RPMI7951 (cell line): ENCODE measurements at places on chromosomes 16 and 17.
A peak's percentile ranks its signal among the peaks of the same experiment; 100 is the strongest.

DNA sequence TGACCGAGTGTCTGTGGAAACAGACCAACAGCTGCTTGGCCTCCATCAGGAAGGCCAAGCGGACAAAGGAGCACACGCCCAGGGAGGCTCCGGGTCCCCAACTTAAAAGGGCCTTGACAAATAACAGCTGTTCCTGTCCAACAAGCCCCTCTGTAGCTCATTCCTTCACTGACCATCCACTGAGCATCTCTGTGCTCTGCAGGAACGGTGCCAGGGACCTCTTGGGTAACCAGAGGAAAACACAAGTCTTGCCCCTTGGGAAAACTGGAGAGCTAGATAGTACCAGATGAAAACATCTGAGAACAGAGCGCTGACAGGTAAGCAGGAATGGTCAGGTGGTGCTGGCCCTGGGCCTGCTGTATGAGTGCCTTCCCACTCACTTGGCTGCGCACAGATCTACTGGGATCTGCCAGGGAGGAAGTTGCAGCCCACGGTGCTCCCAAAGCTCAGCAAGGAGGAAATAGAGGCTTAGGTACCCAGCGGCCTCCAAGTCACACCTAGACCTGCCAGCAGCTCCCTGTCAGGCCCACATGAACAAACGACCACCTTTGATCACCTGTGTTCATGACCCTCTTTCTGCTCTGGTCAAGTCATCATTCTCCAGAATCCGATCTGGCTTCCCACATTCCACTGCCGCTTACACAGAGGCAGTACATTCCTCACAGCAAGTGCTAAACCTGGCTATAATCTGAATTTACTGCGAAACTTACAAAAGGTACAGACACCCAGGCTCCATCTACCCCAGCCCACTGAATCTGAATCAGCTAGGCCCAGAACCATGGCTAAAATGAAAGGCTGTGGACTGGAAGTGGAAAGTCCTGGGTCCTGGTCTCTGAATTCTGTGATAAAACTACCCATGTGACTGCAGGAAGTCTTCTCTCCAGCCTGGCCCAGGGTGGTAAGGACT, 12.5 kb downstream of the DCAKD start:
- no peak for DNase-seq

DNA sequence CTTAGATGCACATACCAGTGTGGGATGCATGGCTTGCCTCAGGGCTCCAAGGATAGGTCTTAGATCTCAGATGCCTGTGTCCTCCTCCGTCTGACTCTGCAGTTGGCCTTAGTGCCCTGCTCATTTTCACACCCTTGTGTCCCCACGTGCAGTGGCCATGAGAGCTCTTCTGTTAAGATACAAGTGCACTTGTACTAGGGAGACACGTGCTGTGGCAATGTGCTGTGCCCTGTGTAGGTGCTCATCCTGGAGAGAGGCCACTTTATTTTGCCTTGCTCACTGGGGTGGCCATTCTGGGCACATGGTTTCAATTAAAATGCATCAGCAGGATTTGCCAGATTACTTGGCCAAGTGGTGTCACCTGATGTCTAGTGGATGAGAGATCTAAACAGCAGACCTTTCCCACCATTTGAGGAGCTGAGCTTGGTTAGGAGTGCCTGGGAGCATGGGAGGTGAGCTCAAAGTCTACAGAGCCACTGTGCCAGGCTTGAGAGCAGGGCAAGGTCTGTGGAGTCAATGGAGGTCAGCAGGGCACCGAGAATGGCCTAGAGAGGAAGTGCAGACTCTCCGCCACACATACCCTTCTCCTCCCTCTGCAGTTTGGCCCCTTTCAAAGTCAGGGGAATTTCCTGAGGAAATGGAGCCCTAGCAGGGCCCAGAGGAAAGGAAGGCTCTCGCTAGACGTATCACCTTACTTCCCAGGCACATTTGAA, 25.2 kb upstream of the SMPD3 start:
- DNase-seq: no peak

DNA sequence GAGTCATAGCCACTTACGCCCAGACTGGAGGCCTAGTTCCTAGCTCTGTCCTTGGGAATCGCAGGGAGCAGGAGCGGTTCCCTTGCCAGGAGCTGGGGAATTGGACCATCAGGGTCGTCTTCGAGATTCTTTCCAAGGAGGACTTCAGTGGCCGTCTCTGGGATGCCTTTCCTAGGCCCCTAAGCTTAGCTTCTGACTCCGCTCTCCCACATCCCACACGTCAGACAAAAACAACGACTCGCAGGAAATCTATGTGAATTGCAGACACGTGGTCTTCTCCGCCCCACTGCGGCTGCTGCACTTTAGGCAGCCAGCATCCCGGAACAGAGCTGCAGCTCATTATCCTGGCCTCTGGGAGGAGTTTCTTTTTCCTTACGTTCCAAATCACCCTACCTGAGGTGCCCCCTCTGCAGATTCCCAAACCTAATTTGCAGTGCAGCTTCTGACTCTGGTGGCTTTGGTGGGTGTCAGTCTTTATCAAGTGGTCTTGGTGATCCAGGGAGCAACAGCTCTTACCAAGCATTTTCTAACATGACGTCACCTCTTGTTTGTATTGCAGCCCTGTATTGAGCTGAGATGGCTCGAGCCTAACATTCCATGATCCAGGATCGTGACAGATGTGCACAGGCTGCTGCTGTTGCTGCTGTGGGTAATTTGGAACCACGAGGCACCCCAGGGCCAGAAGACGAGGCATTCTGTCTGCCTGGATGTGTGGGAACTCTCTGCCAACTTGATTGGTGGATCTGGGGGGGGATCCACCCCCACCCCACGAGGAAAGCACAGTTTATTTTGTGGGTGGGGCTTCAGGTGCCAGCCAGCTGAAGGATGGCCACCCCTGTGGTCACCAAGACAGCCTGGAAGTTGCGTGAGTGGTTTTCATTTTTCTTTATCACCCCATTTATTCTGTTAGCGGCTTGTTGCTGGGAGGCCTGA, 1.1 kb downstream of the KATNB1 start:
- DNase-seq: peak; percentile 67

GRCh38 chr17:76131692-76132573, 9.1 kb downstream of the FOXJ1 start:
- DNase-seq: no peak

GRCh38 chr17:2214047-2214928, 89.3 kb downstream of the SMG6 start:
- peak; percentile 73 for DNase-seq

DNA sequence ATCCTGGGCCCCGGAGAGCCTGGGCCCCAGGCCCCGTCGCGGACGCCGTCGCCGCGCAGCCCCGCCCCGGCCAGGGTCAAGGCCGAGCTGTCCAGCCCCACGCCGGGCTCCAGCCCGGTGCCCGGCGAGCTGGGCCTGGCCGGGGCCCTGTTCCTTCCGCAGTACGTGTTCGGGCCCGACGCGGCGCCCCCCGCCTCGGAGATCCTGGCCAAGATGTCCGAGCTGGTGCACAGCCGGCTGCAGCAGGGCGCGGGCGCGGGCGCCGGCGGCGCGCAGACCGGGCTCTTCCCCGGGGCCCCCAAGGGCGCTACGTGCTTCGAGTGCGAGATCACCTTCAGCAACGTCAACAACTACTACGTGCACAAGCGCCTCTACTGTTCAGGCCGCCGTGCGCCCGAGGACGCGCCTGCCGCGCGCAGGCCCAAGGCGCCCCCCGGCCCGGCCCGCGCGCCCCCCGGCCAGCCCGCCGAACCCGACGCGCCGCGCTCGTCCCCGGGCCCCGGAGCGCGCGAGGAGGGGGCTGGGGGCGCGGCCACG, 36.8 kb upstream of the ZC3H18 start:
- DNase-seq: no peak

- DNase-seq: no peak
Measured at GRCh38 chr17:48901241-48901640, 7.0 kb upstream of the UBE2Z start.

- DNase-seq: no peak
Measured at GRCh38 chr16:9364721-9365369, 273.4 kb downstream of the HAPSTR1 start.

DNA sequence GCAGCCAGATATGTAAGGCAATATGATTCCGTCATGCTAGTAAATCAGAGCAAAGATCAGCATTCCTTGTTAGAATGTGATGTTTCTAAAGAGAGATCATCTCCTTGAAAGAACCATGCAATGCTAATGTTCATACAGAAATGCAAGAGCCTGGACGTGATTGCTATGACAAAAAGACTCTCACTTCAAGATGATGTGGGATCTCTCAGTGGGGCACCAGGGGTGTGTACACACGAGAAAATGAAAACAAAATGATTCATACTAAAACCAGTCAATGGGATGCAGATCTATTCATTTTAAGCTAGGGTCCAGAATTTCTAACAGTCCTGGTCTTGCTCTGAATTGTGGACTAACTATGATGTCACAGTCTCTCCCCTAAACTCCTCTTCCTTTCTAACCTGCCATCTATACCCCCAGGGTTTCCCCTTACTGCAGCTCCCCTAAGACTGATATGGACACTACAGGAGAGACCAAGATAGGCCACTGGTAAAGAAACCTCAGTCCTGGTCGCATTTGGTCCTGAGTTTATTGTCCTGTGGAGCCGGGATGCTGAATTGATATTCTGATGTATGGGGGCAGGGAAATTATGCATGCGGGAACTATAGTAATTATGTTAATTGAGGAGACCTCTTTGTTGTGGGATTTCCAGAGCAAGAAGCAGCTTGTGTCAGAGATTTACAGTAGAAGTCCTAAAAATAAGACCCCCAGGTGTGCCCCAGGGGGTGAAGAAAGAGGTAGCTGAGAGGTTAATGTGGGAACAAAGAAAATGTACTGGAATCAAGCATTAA, 179.0 kb downstream of the PMP22 start:
- DNase-seq: no peak

GRCh38 chr16:24635900-24636610, 93.4 kb upstream of the TNRC6A start:
- peak; percentile 86 for DNase-seq

DNA sequence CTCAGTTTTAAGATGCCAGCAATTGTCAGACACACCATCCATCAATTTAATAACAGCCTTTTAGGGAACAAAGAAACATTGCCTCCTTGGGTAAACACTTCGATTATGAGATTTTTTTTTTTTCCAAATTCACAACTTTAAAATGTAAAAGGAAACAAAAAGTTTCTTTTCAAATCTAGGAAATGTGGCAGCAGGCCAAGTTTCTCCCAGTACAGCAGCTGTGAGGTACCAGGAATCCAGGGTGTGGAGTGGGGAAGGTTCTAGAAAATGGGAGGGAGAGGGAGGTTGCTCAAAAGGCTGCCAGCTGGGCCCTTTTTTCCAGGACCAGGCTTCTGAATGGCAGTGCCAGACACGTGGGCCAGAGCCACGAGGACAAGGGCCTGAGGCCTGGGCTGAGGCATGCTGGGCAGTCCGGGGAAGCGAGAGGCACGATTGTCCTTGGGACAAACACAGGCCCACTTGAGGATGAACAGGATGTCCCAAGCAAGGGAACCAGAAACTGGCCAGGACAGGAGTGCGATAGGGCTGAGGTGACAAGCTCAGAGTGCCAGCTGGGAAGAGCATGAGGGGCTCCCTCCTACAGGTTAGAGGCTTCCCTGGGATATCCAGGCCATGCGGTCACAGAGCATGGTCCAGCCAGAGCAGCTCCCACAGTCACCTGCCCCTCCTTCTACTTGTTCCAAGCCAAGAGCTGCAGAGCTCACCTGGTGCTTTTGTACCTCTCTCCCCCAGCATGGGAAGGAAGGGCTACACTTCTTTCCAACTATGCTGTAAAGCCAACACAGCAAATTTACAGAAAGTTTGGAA, 215.1 kb downstream of the KATNIP start:
- DNase-seq: no peak

DNA sequence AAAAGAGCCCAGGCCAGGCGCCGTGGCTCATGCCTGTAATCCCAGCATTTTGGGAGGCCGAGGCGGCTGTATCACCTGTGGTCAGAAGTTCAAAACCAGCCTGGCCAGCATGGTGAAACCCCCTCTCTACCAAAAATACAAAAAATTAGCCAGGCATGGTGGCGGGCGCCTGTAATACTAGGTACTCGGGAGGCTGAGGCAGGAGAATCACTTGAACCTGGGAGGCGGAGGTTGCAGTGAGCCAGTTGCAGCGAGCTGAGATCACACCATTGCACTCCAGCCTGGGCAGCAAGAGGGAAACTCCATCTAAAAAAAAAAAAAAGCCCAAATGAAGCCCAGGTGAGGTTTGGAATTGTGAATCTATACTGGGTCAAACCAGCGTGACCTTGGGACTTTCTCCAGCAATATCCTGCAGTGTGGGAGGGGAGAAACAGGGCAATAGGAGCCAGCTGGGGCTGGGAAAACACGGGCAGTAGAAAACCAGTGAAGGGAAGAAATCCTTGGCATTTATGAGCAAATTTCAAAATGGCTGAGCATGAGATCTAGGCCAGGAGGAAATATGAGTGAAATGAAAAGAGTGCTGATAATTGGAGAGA, 8.2 kb upstream of the DHX8 start:
- DNase-seq: no peak

DNA sequence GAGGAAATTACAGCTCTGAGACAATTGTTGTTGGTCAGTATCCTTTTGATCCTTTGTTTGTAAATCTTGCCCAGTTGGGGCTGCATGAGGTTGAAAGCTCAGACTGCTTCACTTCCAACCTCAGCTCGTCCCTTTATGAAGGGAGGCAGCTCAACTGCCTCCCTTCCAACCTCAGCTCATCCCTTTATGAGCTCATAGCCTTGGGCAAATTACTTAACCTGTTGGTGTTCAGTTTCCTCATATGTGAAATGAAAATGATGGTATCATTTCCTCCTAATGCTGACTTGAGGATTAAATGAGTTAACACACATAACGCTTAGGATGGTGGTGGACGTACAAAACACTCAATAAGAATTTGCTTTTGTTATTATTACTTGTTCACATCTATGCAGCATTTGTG, 265.1 kb downstream of the CDH13 start:
- peak; percentile 63 for DNase-seq
